CD4-positive, alpha-beta T cell treated with Interleukin-15 for 1 hour (primary cell): ENCODE measurements at places on chromosomes 7 and 10.

DNA sequence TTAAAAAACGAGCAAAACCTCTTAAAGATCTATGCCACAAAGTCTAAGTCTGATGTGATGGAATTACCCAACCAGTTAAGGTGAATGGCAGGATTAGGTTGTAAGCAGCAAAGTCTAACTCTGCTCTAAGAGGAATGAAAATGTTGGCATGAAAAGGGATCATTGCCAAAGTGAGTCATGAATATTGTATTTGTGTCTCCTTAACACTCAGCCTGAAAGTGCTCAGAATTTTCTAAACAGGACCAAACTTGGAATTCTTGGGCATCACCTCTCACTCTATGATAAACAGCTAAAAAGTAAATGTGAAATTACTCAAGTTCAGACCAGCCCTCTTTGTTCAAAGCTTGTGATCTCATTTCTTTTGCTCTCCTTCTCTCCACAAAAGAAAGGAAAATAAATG, 27.0 kb downstream of the PPP1R3A start:
- no peak for DNase-seq

DNA sequence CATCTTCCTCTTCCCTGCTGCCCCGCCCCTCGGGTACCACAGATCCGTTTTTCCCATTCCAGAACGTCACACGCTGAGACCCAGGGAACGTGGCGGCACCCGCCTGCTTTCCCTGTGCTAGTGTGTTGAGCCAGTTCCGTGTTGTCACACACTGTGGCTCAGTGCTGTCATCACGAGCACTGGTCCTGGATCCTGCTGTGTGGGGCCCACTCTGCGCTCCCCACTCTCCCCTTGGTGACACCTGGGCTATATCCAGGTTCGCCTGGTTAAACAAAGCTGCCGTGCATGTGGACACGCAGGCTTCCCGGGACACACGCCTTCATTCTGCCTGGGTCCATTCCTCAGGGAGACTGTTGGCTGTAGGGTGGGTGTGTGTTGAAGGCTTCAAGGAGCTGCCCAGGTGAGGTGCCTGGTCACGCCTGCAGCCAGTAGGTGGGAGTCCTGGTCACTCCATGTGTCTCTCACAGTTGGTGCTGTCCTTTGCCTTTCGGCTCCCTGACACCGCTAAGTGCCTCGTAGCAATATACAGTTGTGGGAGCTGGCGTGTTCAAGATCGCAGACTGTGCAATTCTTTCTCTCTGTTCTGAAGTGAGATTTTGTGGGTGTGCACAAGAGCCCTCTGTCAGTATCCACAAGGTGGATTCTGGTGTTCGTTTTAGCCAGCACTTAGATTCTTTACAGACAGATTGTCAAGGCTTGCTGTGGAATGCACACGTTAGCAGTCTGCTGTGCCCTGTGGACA, 88.6 kb downstream of the INPP5A start:
- peak; percentile 15 for DNase-seq

- DNase-seq = no peak
These were observed 99.9 kb upstream of the LRRC4 start for GRCh38 chr7:128131115-128131514.

- no peak for DNase-seq
These were observed 37.4 kb downstream of the ZNRF2 start for GRCh38 chr7:30321882-30322192.

- no peak for DNase-seq
These were observed 88.5 kb upstream of the ATP6V0A4 start for GRCh38 chr7:138886501-138886917.

DNA sequence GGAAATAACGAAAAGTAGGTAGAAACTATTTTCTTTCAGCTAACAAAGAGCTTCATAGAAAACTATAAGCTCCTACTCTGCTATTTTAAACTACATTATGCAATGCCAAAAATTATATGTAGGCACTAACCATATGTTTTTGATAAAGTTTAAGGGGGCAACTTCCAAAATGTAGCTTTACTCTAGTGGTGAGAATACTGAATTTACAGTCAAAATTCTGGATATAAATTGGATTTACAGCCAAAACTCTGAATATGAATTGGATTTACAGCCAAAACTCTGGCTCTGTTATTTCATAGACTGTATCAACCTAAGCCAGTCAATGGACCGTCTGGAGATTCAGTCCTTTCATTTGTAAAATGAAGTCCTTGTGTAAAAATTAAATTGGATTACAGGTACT, 86.8 kb upstream of the ANK3 start:
- no peak for DNase-seq

DNA sequence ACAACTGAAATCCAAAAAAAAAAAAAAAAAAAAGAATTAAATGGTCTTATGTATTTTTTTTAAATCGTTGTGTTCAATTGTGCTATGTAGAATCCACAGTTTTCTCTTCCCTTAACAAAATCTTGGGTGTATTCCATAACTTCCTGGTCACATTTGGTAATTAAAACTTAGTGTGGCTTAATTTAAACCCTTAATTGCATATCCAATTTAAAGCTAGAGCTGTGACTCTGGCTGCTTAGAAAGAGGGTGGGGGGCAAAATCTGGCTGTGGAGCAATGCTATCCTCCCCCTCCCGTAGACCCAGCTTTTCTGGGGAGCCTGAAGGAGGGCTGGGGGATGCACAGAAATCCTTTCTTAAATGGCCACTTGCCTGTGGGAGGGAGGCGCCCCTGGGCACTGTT, 695.1 kb downstream of the INHBA start:
- no peak for DNase-seq

- DNase-seq = no peak
These were observed 22.0 kb upstream of the PSMG3 start for GRCh38 chr7:1591876-1592275.

GRCh38 chr10:34413214-34413613, 401.9 kb downstream of the PARD3 start:
- no peak for DNase-seq

DNA sequence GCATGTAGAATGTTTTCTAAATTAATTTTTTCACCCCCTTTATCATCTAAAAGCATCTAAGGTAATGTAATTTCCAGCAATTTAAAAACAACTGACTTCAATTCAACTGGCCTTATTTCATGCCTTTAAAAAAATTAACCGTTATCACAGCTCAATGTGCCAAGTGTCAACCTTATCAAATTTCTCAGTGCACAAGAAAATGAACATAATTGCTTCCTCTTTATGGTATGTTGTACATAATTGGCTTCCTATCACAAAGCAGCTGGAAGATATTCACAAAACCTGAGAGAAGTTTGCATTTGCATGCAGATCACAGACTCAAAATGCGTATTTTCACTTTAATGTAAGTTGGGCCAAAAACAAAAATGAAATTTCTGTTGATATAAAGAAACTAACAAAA, 966.4 kb downstream of the GRM8 start:
- DNase-seq = no peak

DNA sequence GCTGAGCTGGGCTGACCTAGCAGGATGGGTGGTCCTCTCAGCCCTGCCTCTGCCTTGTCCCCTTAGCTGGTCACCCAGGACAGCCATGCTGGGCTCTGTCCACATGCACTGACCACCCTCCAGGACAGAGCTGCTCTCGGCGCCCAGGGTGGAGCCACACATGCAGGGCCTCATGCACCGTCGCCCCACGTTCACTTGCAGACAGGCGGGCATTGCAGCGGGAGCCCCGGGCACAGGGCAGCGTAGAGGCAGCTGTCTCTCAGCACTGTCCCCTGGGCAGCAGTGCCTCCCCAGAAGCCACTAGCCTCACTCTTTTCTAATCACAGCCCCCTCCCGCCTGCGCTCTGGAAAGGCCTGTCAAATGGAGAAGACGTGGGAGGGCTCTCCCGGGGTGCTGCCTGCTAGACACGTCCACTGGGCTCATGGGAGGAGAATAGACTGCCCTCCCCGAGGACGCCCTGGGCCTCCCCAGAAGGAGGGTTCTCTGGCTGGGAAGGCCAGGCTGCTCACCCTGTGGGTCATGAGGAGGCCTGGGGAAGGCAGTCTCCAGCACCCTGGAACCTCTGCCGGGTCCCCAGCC, 37.4 kb downstream of the YKT6 start:
- no peak for DNase-seq

DNA sequence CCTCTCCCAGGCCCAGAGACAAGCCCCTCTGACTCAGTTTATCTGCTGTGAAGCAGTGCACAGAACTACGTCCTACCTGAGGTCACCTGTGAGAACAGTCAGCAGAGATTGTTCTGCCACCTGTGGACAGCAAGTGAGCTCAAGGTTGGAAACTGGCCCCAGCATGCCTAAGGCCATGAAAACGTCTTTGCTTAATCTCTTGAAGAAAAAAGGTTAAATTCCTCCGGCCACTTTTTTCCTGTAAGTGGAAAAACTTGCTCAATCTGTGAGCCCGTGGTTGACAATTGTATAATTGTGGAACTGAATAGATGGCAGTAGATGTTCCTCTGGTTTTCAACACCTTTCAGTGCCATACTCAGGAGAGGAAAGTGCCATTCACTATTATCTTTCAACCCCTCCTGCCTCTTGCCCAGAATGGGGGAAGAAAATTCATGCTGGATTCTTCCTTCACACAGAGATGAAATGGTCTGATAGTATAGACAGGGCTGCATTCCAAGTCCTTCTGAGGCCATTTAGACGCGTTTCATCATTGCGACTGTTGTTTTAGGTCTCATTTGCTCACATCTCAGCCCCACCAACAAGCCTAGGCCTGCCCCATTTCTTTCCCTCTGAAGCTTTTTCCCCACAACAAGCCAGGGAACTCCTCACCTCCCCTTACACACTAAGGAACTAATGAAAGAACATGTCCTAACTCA, 292.9 kb downstream of the FZD1 start:
- DNase-seq = no peak

GRCh38 chr10:30348378-30348776, 701 bp downstream of the MTPAP start:
- DNase-seq = no peak

DNA sequence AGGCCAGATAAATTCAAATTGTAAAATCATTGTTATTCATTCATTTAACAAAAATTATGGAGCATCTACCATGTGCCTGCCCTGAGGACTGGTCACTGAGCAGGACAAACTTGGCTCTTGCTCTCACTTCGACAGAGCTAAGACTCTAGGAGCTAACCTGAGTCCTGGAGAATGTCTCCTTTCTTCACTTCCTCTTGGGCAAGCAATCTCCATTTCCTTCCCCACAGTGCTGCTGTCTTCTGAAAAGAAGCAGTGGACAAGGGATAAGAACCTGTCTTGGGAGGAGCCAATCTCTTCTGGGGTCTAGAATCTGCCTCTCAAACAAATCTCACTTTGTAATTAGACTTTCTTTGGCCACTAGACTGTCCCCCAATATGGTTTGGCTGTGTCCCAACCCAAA, 76.2 kb upstream of the PLXNA4 start:
- no peak for DNase-seq

DNA sequence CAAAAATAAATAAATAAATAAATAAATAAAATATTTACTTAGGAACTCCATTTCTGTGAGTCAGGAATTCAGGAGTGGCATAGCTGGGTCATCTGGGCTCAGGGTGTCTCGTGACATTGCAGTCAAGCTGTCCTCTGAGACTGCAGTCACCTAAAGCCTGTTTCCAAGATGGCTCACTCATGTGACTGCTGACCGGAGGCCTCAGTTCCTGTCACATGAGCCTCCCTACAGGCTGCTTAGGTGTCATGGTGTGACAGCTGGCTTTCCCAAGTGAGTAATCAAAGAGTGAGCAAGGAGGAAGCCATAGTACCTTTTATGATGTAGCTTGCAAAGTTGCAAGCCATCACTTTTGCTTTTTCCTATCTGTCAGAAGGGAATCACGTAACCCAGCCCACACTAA, 128.6 kb upstream of the KCTD7 start:
- no peak for DNase-seq

- DNase-seq = no peak
These were observed 30.1 kb upstream of the TNPO3 start for GRCh38 chr7:129084801-129085551.

DNA sequence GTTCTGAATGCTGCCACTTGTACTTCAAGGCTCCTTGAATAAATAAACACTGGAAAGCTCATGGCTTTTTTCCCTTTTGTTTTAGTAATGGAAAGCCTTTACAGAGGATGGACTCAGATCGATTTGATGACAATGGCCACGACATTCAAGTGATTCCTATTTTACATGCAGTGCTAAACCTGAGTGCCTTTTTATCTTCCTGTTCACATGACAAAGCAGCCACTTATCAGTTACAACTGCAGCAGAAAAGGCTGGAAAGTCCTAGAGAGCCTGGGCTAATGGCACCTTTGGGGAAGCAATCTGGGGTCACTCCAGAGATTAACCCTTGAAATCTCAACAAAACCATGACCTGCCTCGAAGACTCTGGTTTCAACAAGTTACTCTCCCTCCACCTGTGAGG, 249.0 kb upstream of the AUTS2 start:
- no peak for DNase-seq
